Activated T-helper 17 cell treated with anti-CD3 and anti-CD28 coated beads, Interleukin-2, amount 50 U/mL, for 72 hours (primary cell): ENCODE measurements at places on chromosomes 3 and 15. TPM values are rescaled to one million over a fixed set of nuclear protein-coding genes. Genes with fewer than 3 reads are reported as not detected.

The EFCAB12 gene
- 0.63 TPM for total RNA-seq

The BCL2A1 gene
- total RNA-seq, result 32.7 TPM

The NANOGP8 gene
- not detected for total RNA-seq

The MED12L gene
- 3.3 TPM for total RNA-seq

The GHSR gene
- total RNA-seq, result not detected

The CSPG4 gene
- total RNA-seq, result not detected

The CPEB1 gene
- total RNA-seq, result not detected

The TRIM42 gene
- total RNA-seq, result not detected

The DLG1 gene
- 64.5 TPM for total RNA-seq
